ENCODE measurements at places on chromosomes 1 and 21. TPM values are rescaled to one million over a fixed set of nuclear protein-coding genes. Genes with fewer than 3 reads are reported as not detected.

The RGSL1 gene
- total RNA-seq: not detected

The TMOD4 gene
- 1.9 TPM for total RNA-seq

DNA sequence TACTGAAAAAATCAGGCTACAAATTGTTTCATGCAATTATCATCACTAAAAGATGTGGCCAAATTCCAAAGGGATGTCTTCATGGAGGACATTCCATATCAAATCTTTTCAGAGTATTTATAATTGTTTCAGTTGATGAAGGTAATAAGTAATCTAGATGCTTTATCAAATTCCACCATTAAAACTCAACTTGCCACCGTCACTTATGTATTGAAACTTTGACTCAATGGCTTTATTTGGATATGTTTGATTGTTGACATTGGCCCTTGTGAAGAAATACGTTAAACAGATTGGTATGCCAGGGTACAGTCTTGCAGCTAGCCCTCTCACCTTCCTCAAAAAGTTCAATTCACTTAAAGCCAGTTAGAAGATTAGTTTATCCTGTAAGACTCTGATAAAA, 32.2 kb upstream of the PALMD start:
- no peak for DNase-seq
- peaks cover 5% of the 10 kb centered on the region for H3K27me3 ChIP-seq
- no peak overlapping the region for H3K4me3 ChIP-seq
- H3K36me3 ChIP-seq: no peaks in the 10 kb centered on the region
- H3K27ac ChIP-seq: no peak overlapping the region
- H3K4me1 ChIP-seq: no peaks in the 10 kb centered on the region

The GPR52 gene
- 0.58 TPM for total RNA-seq

The ERG gene
- total RNA-seq: not detected

GRCh38 chr1:113095790-113096455, 22.9 kb downstream of the LRIG2 start:
- no peak overlapping the region for H3K4me3 ChIP-seq
- no peak overlapping the region for H3K27ac ChIP-seq
- H3K27me3 ChIP-seq: no peaks in the 10 kb centered on the region
- H3K36me3 ChIP-seq: peaks cover 27% of the 10 kb centered on the region
- no peak for DNase-seq
- H3K4me1 ChIP-seq: peaks cover 8% of the 10 kb centered on the region

The SLC30A2 gene
- total RNA-seq: not detected

- no peak overlapping the region for H3K4me3 ChIP-seq
- H3K27ac ChIP-seq: no peak overlapping the region
- peaks cover 2% of the 10 kb centered on the region for H3K4me1 ChIP-seq
- H3K27me3 ChIP-seq: peaks cover 5% of the 10 kb centered on the region
Observed at GRCh38 chr1:32525053-32525452, 14.2 kb upstream of the ZBTB8A start.

- DNase-seq: no peak
- no peak overlapping the region for H3K4me3 ChIP-seq
- H3K36me3 ChIP-seq: no peaks in the 10 kb centered on the region
Observed at GRCh38 chr1:202123336-202123813, 658 bp downstream of the GPR37L1 start.

DNA sequence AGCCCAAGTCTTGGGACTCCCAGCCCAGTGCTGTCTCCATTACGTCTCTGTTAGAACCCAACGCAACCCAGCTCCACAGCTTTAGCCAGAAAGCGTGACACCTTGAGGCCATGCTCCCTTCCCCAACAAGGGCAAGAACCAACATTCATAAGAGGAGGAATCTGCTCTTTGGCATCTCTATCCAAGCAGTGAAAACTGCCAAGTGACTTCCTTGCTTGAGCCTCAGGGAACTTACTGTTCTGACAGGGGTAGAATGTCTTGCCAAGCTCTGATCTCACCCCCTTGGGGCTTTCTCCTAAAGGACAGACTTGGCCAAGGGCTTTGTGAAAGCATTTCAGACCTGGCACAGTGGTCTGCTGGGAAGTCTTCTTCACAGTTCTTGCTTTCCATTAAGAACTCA, 56.6 kb downstream of the SYT6 start:
- no peak overlapping the region for H3K4me3 ChIP-seq
- H3K27ac ChIP-seq: no peak overlapping the region
- no peaks in the 10 kb centered on the region for H3K36me3 ChIP-seq
- H3K4me1 ChIP-seq: no peaks in the 10 kb centered on the region

DNA sequence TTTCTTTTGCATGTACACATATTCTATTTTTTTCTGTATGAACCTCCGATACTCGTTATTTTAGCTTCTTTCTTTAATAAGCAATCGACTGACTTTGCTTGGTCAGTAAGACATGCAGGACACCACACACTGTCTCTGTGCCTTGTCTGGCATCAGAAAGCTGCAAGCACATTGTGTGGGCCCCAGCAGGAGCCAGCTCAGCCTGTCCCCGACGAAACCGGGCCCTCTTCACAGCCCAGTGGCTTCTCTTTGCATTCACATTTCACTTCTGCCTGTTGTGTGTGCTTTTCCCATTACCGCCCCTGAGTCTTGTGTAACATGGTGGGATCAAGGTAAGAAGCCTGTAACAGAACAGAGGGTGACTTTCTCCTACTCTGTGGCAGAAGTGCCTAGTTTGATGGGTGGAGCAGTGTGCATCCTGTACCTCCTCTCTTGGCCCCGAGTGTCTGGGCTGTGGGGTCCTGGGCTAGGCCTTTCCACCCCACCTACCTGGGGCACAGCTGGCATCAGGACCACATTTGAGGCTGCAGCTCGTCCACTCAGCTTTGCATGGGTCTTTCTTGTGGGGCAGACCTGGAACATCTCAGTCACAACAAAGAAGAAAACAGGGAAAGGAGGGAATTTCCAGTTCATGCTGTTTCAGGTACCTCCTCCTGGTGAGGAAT, 118.9 kb upstream of the COL6A1 start:
- no peaks in the 10 kb centered on the region for H3K4me1 ChIP-seq
- no peak for DNase-seq
- no peaks in the 10 kb centered on the region for H3K27me3 ChIP-seq
- H3K36me3 ChIP-seq: no peaks in the 10 kb centered on the region
- H3K4me3 ChIP-seq: no peak overlapping the region

- H3K4me3 ChIP-seq: no peak overlapping the region
- H3K27me3 ChIP-seq: no peaks in the 10 kb centered on the region
- H3K4me1 ChIP-seq: no peaks in the 10 kb centered on the region
- DNase-seq: no peak
- no peak overlapping the region for H3K27ac ChIP-seq
- H3K36me3 ChIP-seq: no peaks in the 10 kb centered on the region
Observed at GRCh38 chr1:17069452-17070162, 15.8 kb upstream of the SDHB start.

GRCh38 chr21:32977216-32977615, 48.5 kb upstream of the OLIG2 start:
- H3K27ac ChIP-seq: no peak overlapping the region
- H3K4me3 ChIP-seq: no peak overlapping the region

The IL22RA1 gene
- not detected for total RNA-seq

The OR2M3 gene
- not detected for total RNA-seq

The ADAMTS5 gene
- total RNA-seq: not detected

- H3K27ac ChIP-seq: no peak overlapping the region
- H3K36me3 ChIP-seq: peaks cover 9% of the 10 kb centered on the region
- H3K4me1 ChIP-seq: peaks cover 19% of the 10 kb centered on the region
- no peak overlapping the region for H3K4me3 ChIP-seq
Observed at GRCh38 chr1:33298623-33299277, 22.1 kb downstream of the A3GALT2 start.

The PTBP2 gene
- total RNA-seq: 12.4 TPM

DNA sequence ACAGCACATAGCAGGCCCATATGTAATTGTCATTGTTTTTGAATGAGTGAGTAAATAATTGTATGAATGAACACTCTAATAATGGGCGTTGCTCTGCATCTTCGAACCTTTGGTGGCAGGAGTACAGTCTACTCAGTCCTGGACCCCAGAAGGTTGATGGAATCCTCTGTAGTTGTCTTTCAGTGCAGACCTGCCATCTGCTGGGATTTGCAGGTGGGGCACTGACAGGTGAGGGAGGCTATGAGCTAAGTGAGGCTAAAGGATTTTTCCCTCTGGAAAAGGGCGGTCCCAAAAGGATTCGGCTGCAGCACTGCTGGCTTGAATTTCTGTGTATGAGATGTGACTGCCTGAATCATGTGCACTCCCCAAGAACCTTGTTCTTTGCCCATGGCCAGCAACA, 53.4 kb downstream of the PLXNA2 start:
- no peak overlapping the region for H3K4me3 ChIP-seq
- peaks cover 9% of the 10 kb centered on the region for H3K4me1 ChIP-seq
- H3K27ac ChIP-seq: no peak overlapping the region
- no peaks in the 10 kb centered on the region for H3K36me3 ChIP-seq
- DNase-seq: no peak

GRCh38 chr1:30533796-30534550, 189.4 kb downstream of the MATN1 start:
- H3K27me3 ChIP-seq: peaks cover 3% of the 10 kb centered on the region
- H3K27ac ChIP-seq: no peak overlapping the region
- DNase-seq: no peak

The KTI12 gene
- total RNA-seq: 13.4 TPM

The SPRR5 gene
- total RNA-seq: not detected

- H3K36me3 ChIP-seq: no peaks in the 10 kb centered on the region
Observed at GRCh38 chr1:103243481-103243880, 135.2 kb upstream of the COL11A1 start.

The BMP8B gene
- total RNA-seq: 0.51 TPM

The CRP gene
- not detected for total RNA-seq

The IVL gene
- not detected for total RNA-seq

The TTC4 gene
- 28.2 TPM for total RNA-seq

The AMY1C gene
- not detected for total RNA-seq

The INSRR gene
- 0.47 TPM for total RNA-seq

The SH2D5 gene
- total RNA-seq: 1.6 TPM

DNA sequence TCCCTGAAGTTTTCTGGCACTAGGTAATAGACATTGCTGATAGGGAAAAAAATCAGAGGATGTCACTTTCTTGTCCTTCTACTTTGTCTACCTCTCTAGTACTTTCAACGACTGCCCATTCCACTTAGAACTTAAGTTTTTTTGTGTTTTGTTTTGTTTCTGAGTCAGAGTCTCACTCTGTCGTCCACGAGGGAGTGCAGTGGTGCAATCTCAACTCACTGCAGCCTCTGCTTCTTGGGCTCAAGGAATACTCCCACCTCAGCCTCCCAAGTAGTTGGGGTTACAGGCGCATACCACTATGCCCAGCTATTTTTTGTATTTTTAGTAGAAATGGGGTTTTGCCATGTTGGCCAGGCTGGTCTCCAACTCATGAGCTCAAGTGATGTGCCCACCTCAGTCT, 79.2 kb downstream of the SGIP1 start:
- H3K4me1 ChIP-seq: no peaks in the 10 kb centered on the region
- H3K36me3 ChIP-seq: no peaks in the 10 kb centered on the region
- no peak overlapping the region for H3K4me3 ChIP-seq
- H3K27ac ChIP-seq: no peak overlapping the region

- peak; percentile 26 for DNase-seq
- peak overlapping the region; percentile 98 for H3K27ac ChIP-seq
- peak overlapping the region; percentile 100 for H3K4me3 ChIP-seq
- peaks cover 14% of the 10 kb centered on the region for H3K36me3 ChIP-seq
- peaks cover 43% of the 10 kb centered on the region for H3K4me1 ChIP-seq
Observed at GRCh38 chr1:110672753-110673108, 2.0 kb downstream of the KCNA3 start.

The FYB2 gene
- not detected for total RNA-seq

DNA sequence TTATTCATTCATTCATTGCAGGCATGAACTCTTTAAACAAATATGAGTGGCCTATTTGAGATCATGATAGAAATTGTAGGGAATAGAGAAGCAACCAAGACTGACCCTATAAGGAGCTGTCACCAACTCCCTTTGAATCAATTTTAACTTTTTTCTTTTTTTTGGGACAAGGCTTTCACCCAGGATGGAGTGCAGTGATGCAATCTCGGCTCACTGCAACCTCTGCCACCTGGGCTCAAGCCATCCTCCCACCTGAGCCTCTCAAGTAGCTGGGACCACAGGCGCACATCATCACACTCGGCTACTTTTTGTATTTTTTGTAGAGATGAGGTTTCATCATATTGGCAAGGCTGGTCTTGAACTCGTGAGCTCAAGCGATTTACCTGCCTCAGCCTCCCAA, 17.1 kb upstream of the ATP5PO start:
- peak overlapping the region; percentile 91 for H3K4me3 ChIP-seq
- H3K27ac ChIP-seq: peak overlapping the region; percentile 99
- peaks cover 41% of the 10 kb centered on the region for H3K4me1 ChIP-seq

The HPCA gene
- total RNA-seq: 0.49 TPM

DNA sequence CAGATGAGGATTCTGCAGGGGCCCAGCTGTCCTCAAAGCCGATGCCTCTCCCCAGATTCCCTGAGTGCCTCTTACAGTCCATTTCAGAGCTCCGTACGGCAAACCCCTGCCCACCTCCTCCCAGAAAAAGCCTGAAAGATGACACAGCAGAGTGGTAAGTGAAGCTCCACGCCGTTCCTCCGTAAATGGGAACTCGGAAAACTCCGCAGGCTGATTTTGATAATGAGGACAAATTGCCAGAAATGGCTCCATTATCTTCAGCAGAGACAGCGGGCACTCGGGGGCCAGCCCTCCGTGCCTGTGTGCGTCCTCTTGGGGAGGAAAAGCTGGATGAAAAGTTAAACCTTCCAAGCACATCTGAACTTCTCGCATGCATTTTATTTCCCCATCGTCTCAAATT, 81.1 kb downstream of the NPHP4 start:
- no peak for DNase-seq
- H3K36me3 ChIP-seq: no peaks in the 10 kb centered on the region
- H3K4me3 ChIP-seq: no peak overlapping the region
- no peak overlapping the region for H3K27ac ChIP-seq
- no peaks in the 10 kb centered on the region for H3K27me3 ChIP-seq

- H3K36me3 ChIP-seq: no peaks in the 10 kb centered on the region
- no peak for DNase-seq
- peaks cover 14% of the 10 kb centered on the region for H3K27me3 ChIP-seq
- no peak overlapping the region for H3K4me3 ChIP-seq
- H3K27ac ChIP-seq: no peak overlapping the region
- H3K4me1 ChIP-seq: no peaks in the 10 kb centered on the region
Observed at GRCh38 chr1:42114229-42114628, 39.0 kb upstream of the GUCA2B start.

GRCh38 chr1:74822851-74823401, 90.0 kb downstream of the TYW3 start:
- H3K36me3 ChIP-seq: no peaks in the 10 kb centered on the region
- DNase-seq: no peak
- H3K4me3 ChIP-seq: no peak overlapping the region
- no peaks in the 10 kb centered on the region for H3K27me3 ChIP-seq

Data from activated CD8-positive, alpha-beta T cell treated with anti-CD3 and anti-CD28 coated beads for 36 hours (primary cell).